ENCODE measurements at places on chromosomes 3 and 15. TPM values are rescaled to one million over a fixed set of nuclear protein-coding genes. Genes with fewer than 3 reads are reported as not detected.

NANOGP8 gene
- total RNA-seq, result 2.3 TPM

PLA2G4F gene
- total RNA-seq, result not detected

AP3B2 gene
- total RNA-seq, result 147 TPM

PPARG gene
- 5.6 TPM for total RNA-seq

ZNF662 gene
- 11.9 TPM for total RNA-seq

OR4F15 gene
- total RNA-seq, result not detected

GOLGA8M gene
- total RNA-seq, result 3.8 TPM

Measured in dorsolateral prefrontal cortex (tissue), 122 donors.